Fibroblast of mammary gland (primary cell): ENCODE measurements at places on chromosomes 1 and 21.
A peak's percentile ranks its signal among the peaks of the same experiment; 100 is the strongest.

GRCh38 chr1:35259561-35259960, 8.9 kb upstream of the ZMYM4 start:
- no peak for DNase-seq

GRCh38 chr1:45793942-45794604, 9.3 kb upstream of the MAST2 start:
- no peak for DNase-seq

DNA sequence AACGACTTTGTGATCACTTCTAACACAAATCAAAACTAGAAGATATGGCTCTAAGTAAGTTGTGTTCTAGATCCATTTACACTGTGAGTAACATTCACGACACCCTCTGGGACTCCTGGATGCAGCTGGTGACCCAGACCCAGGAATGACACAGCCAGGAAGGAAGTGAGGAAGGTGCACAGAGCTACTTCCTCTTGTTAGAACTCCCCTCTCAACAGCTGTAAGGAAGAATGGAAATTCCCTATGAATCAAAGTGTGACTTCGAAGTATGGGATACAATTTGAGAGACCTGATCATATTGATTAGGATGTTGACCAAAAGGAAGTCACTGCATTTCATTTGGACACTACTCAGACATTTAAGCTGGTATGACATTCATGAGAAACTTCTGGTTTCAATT, 185.3 kb downstream of the NRIP1 start:
- DNase-seq, result no peak

GRCh38 chr1:54950369-54951163, 29.9 kb upstream of the TMEM61 start:
- DNase-seq, result peak; percentile 90

GRCh38 chr21:42040411-42041180, 30.4 kb upstream of the ZBTB21 start:
- peak; percentile 100 for DNase-seq

DNA sequence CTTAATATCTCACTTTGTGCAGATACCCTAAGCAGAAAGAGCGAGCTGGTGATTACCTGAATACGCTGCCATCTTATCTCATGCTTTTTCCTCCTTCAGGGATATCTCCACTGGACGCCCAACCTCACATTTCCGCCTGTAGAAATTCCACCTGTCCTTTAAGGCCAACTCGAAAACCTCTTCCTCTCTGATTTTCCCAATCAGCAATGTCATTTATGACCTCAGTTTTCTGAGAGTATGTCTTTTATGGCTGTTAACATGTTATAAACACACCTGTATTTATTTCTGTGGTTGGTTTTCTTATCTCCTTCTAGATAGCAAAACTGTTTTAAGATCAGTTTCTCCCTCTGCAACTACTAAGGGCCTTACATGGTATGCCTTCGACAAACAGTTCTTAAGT, 41.1 kb downstream of the CD34 start:
- DNase-seq, result no peak

GRCh38 chr1:213414911-213415310, 363.9 kb downstream of the RPS6KC1 start:
- DNase-seq, result no peak

GRCh38 chr21:46185716-46186115, 1.5 kb upstream of the SPATC1L start:
- DNase-seq, result no peak

GRCh38 chr1:92123868-92124267, 43.7 kb downstream of the BTBD8 start:
- DNase-seq, result no peak

DNA sequence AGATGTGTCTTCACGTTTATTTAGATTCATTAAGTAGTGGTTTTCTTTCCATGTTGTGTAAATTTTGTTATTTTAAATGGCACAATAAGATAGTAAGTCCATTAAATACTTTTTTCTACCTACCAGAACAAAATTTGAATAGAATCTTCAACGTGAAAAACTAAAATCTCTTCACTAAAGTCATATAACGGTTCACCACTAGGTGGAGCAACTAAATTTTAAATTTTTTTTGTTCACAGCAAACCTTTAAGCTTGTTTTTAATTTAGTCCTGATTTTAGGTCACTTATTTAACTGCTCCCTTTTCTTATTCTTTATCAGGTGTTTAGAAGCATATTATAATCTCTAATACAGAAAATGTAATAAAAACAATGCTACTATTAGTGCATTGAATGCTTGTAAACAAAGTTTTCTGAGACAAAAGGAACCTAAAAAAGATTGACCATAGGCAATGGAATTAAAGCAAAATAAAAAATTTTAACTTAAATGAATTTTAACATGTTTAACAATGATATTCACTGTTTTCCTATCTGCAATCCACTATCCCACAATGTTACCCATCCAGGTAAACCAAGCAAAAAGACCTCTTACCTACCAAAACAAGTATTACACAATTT, 28.3 kb upstream of the PKN2 start:
- peak; percentile 46 for DNase-seq

DNA sequence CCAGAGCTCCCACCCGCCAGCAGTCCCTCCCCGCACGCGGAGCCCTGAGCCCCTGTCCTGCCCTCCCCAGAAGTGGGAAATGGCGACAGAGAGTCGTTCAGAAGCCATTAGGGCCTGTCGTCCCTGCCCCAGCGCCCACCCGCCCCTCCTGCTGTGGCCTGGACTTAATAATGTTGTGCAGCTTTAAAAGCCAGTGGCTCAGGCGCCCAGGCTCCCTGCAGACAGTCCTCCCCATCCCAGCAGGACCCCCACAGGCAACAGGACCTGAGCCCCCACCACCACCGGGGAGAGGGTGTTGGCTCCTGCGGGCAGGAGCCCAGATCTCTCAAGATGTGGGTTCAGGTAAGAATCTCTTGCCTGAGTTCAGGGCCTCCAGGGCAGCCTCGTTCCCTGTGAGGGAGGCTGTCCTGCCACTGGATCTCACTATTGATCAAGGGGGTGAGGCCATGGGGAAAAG, 125.3 kb upstream of the RUNX3 start:
- no peak for DNase-seq

DNA sequence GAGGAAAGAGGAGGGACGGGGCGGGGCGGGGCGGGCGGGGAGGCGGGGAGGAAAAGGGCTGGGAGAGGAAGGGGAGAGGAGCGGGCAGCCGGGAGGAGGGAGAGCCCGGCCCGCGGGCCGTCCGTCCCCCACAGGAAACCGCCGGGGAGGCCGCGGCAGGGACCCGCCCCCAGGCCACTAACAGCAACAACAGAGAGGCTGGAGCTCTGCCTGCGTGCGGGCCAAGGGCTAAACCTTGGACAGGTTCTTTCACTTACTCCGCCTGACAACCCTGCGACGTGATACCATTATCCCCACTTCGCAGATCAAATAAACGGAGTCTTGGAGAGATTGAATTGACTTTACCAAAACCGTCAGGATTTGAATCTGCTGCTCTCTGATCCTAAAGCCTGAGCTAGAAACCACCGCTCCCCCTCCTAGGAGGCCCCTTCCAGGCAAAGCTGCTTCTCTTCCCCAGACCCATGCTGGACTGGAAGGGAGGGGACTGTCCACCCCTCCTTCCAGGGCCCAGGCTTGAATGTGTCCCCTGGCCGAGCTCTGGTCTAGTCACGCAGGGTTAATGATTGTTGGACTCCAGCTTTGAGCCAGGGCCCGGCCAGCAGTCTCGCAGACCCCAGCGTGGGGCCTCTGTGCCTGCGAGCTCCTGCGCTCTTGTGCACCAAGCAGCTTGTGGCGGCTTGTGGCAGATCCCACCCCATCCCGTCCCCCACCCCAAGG, at the start of gene EVA1B:
Gene EVA1B (minus strand): TSS at position 10 of the 717 bp plus-strand sequence. CDS start 608 bp downstream, outside the sequence.
- DNase-seq, result peak; percentile 71

GRCh38 chr1:236179634-236180033, 37.3 kb downstream of the GPR137B start:
- no peak for DNase-seq

DNA sequence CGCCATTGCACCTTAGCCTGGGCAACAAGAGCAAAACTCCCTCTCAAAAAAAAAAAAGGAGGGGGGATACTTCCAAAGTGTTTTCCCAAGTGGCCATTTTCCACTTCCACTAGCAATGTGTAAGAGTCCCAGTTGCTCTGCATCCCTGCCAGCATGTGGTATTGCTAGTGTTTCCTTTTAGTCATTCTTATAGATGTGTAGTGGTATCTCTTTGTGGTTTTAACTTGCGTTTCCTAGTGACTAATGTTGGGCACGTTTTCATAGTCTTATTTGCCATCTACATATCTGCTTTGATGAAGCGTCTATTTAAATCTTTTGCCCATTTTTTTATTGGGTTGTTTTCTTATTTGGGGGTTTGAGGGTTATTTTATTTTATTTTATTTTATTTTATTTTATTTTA, 31.1 kb downstream of the INAVA start:
- peak; percentile 43 for DNase-seq

DNA sequence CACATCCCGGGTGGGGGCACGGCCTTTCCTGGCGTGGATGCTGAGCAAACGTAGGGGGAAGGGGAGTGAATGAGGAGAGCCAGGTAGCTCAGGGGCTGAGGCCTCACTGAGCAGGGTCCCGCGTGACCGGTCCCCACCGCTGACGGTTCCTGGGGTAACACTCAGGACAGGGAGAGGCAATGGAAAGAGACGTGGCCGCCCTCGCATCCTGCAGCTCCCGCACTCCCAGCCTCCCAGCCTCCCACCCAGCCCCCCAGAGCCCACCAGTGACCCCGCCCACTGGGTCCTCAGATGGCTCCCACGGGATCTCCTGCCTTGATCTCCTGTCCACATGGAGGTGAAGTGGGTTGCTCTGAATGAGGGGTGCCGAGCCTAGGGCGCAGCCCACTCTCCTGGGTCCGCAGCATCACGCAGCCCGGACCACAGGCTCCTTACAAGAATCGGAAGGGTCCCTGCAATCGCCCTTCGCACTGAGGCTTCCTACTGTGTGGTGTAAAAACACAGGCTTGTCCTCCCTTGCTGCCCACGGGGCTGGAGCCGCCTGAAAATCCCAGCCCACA, 2.4 kb downstream of the TSPEAR start:
- DNase-seq, result no peak

GRCh38 chr1:27517907-27518718, 28.1 kb upstream of the WASF2 start:
- DNase-seq, result no peak

DNA sequence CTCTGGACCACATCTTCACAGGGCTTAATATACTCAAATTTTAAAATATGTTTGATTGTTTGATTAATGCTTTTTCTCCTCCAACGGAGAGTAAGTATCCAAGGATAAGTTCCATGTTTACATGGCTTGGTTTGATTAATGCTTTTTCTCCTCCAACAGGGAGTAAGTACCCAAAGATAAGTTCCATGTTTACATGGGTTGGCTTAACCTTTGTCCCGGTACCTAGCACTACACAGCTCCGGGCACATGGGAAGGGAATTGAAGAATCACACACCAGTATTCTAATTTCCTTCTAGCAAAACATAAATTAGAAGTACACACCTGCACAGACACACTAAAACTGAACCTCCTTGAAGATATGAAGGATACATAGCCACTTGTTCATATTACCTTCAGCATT, 77.5 kb downstream of the ARID4B start:
- no peak for DNase-seq

DNA sequence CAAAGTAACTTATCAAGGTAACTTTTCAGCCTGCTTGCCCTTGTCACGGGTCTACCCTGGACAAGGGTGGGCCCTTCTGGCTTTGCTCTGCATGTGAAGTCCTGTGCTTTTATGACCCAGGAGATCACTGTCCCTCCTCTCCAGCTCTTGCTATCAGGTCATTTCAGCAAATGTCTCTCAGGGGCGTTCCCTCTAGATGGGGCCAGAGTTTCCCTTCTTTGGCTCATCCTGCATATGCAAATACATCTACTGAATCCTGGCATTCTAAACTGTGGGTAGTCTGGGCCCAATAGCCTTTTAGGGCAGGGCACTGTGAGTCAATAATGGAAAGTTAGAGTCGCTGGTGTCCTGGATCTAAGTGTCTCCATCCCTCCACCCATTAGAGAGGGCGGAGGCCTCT, 366.9 kb upstream of the USP24 start:
- DNase-seq, result peak; percentile 17

DNA sequence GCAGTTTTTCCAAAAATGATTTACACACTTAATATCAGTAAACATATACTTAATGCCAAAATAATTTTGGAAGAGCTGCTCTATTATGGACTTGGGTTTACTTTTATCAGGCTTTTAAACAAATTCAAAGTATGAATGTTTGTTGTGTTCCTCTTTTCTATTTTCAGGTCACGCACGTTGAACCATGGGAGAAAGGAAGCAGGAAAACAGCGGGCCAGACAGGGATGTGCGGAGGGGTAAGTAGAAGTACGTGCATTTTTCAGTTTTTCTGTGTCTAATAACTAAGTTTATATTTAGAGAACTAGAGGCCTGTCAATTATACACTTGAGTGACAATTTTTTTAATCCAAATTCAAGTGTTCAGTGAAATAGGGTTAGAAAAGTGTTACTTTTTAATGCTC, 3.4 kb downstream of the PRPF38B start:
- no peak for DNase-seq

DNA sequence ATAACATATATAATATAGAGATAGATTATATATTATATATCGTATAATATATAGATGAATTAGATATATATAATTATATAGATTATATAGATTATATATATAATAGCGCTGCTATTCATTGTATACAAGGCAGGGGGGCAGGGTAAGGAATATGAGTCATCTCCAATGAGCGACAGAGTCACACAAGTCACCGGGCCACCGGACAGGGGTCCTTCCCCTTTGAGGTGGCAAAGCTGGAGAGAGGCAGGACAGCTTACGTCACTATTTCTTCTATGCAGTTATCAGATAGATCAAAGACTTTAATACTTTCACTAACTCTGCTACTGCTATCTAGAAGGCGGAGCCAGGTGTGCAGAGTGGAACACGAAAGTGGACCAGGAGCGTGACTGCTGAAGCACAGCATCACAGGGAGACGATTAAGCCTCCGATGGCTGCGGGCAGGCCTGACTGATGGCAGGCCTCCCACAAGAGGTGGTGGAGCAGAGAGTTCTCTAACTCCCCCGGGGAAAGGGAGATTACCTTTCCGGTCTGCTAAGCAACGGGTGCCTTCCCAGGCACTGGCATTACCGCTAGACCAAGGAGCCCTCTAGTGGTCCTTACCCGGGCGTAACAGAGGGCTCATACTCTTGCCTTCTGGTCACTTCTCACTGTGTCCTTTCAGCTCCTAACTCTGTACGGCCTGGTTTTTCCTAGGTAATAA, 2154.7 kb downstream of the MRPL39 start:
- DNase-seq, result no peak

GRCh38 chr1:53979712-53980450, 33.7 kb downstream of the LRRC42 start:
- no peak for DNase-seq

GRCh38 chr1:245599371-245600174, 444.8 kb downstream of the KIF26B start:
- peak; percentile 97 for DNase-seq

- peak; percentile 18 for DNase-seq
Measured at GRCh38 chr1:244361764-244362473, 89.8 kb downstream of the ADSS2 start.
